ENCODE measurements at places on chromosomes 3 and 15.

GRCh38 chr15:66713843-66714508 lies 11.9 kb downstream of the SMAD6 start:
- no peak for ATAC-seq

DNA sequence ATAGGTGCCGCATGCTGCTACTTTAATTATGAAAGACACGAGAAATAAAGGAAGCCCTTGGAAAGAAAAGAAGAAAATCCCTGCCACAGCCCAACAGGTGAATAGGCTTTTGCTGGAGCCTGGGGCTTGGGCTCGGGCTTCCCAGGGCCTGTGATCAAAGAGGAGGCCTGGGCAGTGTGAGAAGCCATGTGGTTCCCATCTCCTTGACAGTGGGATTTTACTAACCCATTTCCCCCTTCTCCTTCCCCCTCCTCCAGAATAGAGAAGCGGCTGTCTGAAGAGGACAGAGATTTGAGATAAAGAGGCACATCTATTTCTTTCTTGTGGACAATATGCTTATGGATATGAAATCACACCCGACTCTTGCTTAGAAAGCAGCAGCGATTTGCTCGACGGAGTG lies 369.1 kb downstream of the MCTP2 start:
- no peak for ATAC-seq

DNA sequence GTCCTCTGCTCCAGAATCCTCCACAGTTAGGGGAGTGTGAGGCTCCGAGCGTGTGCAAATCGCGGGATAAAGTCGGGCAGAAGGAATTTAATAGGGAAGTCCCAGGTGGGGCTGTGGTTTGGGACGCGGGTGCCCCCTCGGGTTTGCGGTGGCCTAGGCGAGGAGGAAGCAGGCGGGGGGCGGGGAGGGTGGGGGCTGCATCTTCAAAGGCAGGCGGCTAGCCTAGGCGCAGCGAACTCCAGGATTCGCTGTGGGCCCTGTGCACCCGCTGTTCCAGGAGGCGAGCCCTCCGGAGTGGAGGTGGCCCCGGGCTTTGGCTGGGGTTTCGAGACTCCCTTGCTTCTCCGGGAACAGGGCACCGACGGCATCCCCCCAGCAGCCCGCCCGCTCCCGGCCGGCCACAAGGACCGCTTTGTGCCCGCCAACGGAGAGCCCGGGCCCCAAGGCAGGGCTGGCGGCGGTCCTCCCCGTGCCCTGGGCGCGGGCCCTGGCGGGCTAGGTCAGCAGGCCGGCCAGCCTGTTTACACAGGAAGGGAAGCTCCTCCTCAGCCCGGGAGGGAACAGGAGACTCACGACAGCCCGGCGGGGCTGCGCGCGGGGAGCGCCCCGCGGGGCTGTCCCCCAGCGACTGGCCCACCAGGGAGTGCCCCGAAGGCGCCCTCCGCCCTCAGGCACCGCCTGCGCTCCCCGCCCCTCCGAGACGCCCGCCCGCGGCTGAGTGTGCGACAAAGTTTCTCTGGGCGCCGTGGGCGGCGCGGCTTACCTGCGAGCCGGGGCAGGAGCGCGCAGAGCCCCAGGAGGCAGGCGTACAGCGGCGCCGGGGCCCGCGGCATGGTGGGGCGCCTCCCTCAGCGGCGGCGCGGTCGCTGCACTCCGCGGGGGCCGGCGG lies 753 bp downstream of the ITGB5 start:
- ATAC-seq = peak; percentile 60

DNA sequence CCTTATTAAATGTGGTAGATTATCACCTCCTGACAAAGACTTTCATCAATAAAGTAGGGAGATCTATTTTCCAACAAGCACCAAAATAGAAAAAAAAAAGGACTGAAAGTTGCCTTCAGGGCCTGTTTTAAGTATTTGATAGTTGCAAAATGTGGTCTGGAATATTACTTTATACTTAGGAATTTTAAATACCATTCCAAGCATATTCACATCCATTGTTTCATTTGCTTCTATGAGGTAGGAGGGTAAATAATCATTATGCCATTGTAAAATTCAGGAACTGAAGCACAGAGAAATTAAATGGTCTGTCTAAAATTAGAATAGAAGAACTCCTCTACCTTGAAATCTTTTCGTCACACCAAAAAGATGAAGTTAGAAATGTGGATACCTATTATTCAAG lies 110.0 kb downstream of the TMCC1 start:
- ATAC-seq = no peak

DNA sequence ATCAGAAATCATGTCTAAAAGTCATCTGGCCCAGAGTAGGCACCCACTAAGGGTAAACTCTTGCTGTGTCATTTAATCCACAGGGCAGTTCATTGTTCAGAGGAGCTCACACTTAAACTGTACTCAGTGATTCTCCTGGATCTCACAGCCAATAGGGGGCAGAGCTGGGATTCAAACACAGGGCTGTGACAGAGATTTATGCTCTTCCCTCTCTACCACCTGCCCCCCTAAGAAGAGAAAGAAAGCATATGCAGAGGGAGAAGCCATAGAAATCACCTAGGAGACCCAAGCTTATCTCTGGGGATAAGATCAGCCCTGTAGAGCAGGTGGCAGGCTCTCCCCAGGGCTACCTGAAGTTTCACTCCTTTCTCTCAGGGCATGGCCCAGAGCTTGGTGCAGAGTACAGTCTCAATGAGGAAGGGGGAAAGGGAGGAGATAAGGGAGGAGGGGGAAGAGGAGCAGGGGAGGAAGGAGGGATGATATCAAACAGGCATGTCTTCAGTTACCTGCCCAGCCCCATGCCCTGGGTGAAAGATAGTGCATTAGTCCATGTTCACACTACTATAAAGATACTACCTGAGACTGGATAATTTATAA lies 51.8 kb upstream of the ADPGK start:
- ATAC-seq = peak; percentile 48

GRCh38 chr3:12015627-12016026 lies 11.4 kb downstream of the SYN2 start:
- no peak for ATAC-seq

DNA sequence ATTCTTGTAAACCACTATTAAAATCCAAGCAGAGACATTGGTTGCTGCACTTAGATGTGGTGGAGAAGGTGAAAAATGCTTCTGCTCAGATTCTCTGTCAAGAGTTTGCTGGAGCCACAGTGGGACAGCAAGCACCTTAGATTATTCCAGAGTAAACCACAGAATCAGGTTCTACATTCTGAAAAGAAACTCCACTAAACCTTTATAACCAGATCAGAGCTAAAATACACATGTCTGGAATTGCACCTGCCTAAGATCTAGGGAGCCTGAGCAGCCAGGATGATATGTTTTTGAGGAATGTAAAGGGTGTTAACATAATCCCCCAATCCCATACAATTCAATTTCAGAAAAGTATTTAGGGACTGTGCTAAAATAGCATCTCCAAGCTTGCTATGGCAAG lies at the start of gene ZPLD1:
ZPLD1 (plus strand) TSS at position 301 of the 400 bp plus-strand sequence. CDS start 3,473 bp downstream, outside the sequence.
- ATAC-seq = no peak

- no peak for ATAC-seq
Measured at GRCh38 chr3:160141485-160142185, 83.6 kb upstream of the C3orf80 start.

DNA sequence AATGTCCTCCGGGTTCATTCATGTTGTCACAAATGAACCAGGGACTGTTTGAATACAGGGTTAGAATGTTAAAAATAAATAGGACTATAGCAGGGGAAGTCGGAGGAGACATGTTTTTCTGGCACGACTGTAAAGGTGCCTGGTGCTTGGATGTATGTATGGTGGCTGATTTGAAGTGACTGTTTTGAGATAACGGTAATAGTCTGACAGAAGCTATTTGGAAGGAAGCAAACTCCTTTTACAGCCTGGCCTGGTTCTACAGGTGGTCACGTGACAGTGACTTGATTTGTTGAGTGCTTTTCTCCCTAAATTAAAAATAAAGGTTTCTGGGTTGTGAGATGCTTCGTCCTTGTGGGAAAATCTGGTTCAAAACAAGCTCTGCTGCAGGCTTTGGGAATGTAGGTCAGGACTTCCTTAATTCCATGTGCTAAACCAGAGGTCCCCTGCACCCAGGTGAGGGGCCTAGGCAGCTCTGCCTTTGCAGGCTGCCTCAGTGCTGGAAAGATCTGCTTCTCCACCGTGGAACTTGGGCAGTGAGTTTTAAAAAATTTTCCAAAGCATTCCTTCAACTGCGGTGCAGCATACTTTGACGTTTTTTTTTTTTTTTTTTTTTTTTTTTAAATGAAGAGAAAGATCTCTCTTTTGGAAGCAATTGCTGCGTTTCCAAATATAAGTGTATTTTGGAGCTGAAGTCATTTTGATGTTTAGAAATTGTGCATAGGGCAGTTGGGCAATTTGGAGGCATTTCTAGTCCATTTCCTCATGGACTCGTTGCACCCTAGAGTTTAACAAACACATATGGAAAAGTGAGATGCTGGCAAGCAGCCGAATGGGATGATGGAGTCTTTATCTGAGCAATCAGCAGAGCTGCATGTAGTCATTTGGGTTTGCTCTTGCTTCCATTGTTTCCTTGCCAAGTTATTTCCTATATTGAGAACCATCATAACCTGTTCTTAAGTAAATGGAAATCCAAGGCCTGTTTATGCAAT lies 30.9 kb downstream of the ITPR1 start:
- peak; percentile 73 for ATAC-seq

GRCh38 chr15:39551476-39551875 lies 29.4 kb upstream of the THBS1 start:
- ATAC-seq = no peak

DNA sequence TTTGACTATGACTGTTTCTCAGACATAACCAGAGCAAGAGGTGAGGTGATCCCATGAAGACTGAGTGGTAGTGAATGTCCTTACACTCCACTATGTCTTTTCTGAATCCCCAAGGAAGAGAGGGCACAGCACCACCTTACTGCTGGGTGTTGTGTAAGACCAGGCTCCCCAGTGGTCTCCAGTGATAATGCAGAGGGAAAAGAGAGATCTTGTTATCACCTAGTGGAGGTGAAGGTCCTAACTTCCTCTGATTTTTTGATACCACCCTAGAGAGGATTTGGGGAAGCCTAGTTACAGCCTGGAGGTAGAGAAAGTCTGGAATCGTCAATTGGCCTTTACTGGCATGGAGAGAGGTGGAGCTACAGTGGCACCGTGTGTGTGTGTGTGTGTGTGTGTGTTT lies 288.0 kb upstream of the BCHE start:
- no peak for ATAC-seq

GRCh38 chr3:161336661-161337060 lies 34.7 kb downstream of the SPTSSB start:
- ATAC-seq = no peak

GRCh38 chr15:70533931-70534742 lies 229.2 kb downstream of the UACA start:
- ATAC-seq = peak; percentile 25

Measured in SK-N-SH treated with all-trans-retinoic acid at 6 μM for 48 hours (cell line).